ENCODE measurements at places on chromosomes 4 and X.

GRCh38 chr4:184624972-184625554 lies 24.2 kb downstream of the CASP3 start:
- no peak for DNase-seq

GRCh38 chr4:170089274-170089667 lies 485 bp downstream of the AADAT start:
- DNase-seq: peak; percentile 36

- no peak for DNase-seq
These were observed 79.5 kb upstream of the SLC4A4 start for GRCh38 chr4:71259280-71259679.

GRCh38 chr4:100960232-100960631 lies 387.1 kb downstream of the PPP3CA start:
- no peak for DNase-seq

DNA sequence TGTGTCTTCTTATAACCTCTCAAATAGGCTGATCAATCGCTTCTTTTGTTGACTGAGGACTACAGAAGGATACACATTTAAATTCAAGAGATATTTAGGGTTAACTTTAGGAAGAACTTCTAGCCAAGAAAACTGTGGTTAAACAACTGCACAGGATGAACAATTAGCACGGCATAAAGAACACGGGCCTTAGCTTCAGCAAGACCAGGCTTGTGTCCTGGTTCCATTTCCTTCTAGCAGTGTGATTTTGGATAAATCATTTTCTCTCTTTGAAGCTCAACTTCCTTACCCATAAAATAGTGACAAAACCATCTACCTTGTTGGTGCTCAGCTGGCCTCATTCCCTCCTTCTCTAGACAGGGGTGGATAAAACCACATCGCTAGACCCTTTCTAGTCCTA lies 117.6 kb downstream of the TSPAN5 start:
- DNase-seq: no peak

GRCh38 chrX:24392709-24393108 lies 32.3 kb downstream of the SUPT20HL1 start:
- no peak for DNase-seq
